ENCODE measurements at places on chromosomes 13 and 19.

GRCh38 chr13:73898899-73899298, 235.3 kb downstream of the KLF12 start:
- DNase-seq: no peak

- no peak for DNase-seq
Observed at GRCh38 chr13:80496721-80497397, 155.9 kb upstream of the SPRY2 start.

DNA sequence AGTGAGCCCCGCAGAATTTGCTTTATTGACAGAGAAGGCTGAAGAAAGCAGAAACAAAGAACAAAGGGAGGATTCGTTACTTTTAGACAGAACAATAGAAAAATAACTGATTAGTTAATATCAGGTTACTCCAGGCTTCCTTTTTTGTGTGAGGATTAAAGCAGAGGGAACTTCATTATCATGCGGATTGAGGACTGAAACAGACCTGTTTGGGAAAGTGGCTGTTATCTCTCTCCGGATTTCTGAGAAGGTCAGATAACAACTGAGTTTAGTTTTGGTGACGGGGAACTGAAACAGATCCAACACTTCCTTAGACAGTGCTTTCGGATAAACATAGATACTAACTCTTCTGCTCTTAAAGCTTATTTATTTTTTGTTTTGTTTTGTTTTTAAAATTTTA, 246.4 kb upstream of the ZNF507 start:
- no peak for DNase-seq

- no peak for DNase-seq
Observed at GRCh38 chr13:96710166-96710862, 284.0 kb downstream of the OXGR1 start.

- DNase-seq: no peak
Observed at GRCh38 chr19:17623224-17623935, 64.8 kb downstream of the UNC13A start.

DNA sequence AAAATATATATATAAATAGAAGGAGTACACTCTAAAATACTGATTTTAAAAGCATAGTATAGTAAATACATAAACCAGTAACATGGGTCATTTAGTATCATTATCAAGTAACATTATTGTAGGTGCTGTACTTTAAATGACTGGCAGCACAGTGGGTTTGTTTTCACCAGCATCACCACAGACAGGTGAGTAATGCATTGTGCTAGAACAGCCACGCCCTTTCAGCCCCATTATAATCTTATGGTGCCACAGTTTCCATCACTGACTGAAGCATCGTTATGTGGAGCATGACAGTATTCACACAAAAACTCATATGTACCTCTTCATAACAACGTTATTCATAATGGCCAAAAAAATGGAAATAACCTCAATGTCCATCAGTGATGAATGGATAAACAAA, 88.3 kb downstream of the DHRS12 start:
- no peak for DNase-seq

- DNase-seq: no peak
Observed at GRCh38 chr13:25217023-25217885, 45.2 kb upstream of the AMER2 start.

GRCh38 chr19:36013280-36014011, 567 bp downstream of the ALKBH6 start:
- no peak for DNase-seq

DNA sequence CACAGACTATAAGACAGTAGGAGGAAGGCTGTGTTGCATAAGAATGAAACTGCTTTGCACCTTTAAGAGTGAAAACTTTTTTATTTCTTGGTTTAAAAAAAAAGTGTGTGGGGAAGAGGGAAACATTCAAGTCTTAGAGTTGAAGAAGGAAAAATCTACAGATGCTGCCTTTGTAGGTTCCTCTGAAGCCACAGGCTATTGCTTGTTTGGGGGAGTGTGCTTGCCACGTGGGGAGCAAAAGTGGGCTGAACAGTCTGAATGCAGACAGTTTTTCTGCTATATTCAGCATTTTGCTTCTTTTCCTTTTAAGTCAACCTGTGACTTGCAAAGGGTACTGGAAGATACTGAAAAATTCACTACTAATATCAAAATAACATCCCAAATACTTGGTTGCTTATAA, 36.9 kb downstream of the EFNB2 start:
- DNase-seq: no peak

DNA sequence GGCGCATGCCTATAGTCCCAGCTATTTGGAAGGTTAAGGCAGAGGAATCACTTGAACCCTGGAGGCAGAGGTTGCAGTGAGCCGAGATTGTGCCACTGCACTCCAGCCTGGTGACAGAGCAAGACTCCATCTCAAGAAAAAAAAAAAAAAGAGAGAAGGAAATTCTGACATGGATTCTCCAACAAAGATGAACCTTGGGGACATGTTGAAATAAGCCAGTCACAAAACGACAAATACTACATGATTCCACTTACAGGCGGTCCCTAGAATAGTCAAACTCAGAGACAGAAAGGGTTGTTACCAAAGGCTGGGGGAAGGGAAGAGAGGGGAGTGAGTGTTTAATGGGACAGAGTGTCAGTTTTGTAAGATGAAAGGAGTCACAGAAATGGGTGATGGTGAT, 66.4 kb downstream of the F2RL3 start:
- no peak for DNase-seq

DNA sequence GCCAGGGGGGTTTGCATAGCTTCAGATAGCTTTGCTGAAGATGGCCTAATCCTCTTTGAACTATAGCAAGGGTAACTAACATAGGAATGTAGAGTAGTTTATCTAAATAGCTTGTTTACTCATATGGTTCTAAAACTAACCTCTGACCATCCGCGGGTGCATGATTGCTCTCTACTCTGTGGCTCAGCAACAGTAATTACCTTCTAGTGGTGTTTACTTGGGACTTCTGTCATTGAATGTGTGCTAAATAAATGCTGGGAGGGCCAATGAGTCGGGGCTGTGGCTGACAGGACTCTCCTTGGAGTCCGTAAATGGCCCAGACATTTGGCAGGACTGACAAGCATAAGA, 1461.9 kb downstream of the UQCRFS1 start:
- DNase-seq: no peak

DNA sequence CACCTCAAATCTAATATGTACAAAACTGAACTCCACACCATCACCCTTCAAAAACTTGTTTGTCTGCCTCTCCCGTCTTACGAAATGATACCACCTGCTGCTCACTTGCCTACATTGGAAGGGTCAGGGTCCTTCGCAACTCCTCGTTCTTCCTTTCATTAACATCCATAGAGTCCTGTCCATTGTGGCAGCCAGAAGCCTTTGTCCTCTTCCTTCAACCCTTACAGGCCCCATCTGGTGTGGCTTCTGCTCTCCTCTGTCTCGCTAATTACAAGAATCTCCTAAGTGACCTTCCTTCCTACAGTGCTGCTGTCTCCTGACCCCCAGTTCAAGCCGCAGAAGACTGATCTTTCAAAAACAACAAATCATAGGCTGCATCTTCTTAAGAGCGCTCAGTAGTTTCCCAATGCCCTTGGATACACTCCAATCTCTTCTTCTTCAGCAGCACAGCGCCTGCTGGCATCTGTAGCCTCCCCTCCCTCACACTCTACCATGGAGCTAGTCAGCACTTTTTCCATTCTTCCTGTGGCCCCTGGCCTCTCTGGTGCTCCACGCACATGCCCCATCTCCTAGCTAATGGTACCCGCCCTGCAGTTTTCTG, 382.7 kb downstream of the LIG4 start:
- no peak for DNase-seq

DNA sequence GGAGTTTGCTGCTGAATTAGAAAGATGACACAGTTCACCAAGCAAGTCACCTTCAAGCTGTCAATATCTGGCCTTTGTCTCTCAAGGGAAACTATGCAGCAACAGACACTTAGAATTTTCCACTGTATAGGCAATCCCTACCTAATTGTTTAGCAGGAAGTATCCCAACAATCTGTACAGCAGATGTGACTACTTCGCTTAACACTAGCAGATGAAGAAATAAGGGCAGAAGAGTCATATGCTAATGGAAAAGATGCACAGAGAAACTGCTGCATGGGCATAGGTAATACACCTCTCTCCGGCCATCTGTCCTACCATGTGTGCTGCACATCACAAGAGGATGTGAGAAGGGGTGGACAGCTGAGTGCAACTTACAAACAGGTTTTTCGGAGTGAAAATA, 851.2 kb downstream of the PCDH9 start:
- DNase-seq: no peak

- DNase-seq: no peak
Observed at GRCh38 chr13:66821551-66821950, 408.6 kb downstream of the PCDH9 start.

DNA sequence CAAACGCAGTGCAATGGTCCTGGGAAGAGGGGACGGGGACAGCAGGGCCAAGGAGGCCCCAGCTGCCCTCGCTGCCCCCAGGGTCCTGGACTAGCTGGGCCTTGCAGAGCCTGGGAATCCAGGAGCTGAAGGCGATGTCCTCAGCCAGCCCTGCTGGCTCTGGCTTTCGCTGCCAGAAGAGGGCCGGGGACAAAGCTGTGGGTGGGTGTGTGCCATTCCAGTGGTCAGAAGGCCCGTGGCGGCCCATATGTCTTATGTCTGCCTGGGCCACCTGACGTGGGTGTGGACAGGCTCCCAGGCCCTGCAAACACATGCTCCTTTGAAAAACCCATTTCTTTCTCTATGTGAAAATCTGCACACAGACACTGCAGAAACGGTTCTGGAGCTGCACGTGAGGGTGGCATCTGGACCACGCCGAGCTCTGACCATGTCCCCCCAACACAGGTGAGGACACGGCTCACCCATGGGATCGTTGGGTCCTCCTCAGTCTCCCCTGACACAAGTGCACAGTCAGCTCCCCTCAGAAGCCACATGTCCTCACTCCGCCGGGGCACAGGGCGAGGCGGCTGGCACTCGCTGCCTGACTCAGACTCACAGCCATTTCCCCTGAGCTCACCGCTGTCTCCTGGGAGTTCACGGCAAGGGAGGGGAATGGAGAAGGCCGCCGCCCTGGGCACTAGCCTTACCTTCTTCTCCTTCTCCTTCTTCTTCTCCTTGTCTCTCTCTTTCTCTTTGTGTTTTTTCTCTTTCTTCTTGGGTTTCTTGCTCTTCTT, 16.9 kb downstream of the IZUMO4 start:
- DNase-seq: no peak

DNA sequence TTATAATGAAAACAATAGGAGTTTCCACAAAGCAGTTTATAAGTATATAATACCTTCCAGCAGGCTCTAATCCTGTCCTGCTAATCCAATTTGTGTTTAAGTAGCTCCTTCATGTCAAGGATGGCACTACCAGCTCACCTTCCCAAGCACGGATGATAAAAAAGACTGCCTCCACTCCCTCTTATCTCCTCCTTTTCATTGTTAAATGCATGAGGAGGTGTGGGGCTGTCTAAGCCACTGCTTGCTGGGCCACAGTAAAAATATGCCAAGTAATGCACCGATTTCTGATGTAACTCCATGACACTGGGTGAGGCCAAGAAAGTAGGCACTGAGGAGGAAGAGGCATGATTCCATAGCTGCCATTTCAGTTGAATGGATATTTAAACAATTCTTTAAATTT, 193.1 kb downstream of the ZIC5 start:
- no peak for DNase-seq

- no peak for DNase-seq
Observed at GRCh38 chr19:47172666-47173455, 42.2 kb downstream of the SAE1 start.

DNA sequence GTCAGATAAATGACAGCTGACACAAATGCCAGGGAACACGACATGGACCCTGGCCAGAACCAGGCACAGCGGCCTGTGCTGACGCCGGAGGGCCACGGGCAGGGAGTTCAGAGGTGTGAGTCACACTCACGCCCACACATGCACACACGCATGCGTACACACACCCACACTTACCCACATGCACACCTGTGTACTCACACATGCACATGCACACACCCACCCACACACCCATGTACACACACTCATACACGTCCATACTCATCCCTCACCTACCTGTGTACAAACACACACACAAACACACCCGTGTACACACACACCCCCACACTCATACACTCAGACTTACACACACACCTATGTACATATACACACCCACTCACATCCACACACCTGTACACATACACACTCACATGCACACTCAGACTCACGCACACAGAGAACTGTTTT, 40.4 kb downstream of the MLLT1 start:
- no peak for DNase-seq

DNA sequence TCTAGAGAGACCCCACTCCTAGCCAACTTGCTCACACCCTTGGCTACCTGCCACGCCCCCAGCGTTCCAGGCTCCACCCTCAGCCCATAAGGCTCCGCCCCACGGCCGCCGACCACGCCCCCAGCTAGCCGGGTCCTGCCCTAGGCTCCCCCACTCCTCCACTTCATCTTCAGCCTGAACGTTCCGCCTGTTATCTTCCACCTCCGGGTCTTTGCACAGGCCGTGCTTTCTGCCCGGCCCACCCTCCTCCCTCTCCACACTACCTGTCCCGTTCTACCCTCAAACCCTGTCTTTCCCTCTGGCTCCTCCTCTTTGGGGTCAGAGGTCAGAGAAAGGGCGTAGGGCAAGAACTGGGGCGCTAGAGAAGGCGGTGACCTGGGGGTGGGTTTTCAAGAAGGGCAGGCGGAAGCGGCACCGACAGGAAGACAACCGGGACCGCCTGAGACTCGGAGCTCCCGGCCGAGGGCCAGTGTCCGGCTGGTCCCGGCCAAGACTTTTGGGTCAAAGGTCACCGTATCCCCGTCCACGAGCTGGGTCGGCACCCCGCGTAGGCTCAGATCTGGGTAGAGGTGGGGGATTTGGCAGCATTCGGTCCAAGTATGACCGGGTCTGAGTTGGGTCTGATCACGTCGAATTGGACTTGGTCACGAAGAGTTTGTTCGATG, 2.2 kb downstream of the PDE4C start:
- no peak for DNase-seq

GRCh38 chr13:86878781-86879180, 792.4 kb upstream of the SLITRK5 start:
- no peak for DNase-seq

DNA sequence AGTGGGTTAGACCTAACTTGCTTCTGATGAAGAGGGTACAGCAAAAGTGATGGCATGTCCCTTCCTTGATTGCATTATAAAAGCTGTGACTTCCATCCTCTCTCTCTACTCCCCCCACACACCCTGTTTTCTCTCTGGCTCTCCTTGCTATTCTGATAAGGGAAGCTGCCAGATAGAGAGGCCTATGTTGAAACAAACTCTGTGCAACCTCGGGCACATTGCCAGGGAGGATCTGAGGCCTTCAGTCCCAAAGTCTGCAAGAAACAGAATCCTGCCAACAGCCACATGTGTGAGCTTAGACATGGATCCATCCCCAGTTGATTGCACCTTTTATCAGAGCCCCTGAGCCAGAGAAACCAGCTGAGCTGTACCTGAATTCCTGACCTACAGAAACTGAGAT, 44.8 kb upstream of the ARGLU1 start:
- DNase-seq: no peak

GRCh38 chr13:59422646-59423045, 741.1 kb downstream of the DIAPH3 start:
- no peak for DNase-seq

- DNase-seq: no peak
Observed at GRCh38 chr13:46168783-46169182, 13.2 kb downstream of the LCP1 start.

Measured in stimulated activated CD8-positive, alpha-beta memory T cell treated with anti-CD3 and anti-CD28 coated beads, Interleukin-7, amount 100 ng/mL, for 48 hours (primary cell).